ENCODE measurements at places on chromosomes 6 and 20.

DNA sequence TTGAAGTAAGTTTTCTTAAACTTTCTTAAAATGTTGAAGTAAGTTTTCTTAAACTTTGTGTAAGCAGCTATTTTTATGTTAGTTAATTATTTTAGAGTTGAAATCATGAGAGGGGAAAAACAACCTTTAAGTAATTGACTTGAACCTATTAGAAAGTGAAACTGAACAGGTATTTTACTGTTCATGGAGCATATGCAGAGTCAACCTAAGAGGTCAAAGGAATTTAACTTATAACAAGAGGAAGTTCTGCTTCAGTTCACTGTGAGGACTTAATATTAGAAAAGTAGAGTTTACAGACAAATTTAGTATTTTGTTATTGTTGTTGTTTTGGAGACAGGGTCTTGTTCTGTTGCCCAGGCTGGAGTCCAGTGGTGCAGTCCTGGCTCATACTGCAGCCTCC, 38.0 kb downstream of the CDYL start:
- no peak for DNase-seq

GRCh38 chr6:71393981-71394432, 105.4 kb downstream of the OGFRL1 start:
- no peak for DNase-seq

DNA sequence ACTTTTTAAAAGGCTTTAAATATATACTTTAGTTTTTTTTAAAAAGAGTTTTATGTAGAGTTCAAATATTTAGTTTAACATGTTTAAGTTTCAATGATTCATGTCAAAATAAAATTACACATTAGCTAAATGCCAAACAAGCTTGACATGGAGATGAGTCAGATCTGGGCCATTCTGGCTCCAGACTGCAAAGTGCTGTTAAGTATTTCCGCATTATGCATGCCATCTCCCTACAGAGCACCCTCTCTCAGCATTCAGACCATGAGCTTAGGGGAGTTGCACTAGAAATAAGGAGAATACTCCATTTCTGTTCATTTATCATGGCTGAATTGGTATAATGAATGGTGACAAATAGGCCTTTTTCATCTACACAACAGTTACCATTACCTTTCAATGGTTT, 21.5 kb upstream of the HS3ST5 start:
- DNase-seq = no peak

GRCh38 chr6:45801471-45802289, 214.0 kb downstream of the CLIC5 start:
- DNase-seq = no peak

GRCh38 chr6:121880831-121881230, 445.4 kb downstream of the GJA1 start:
- no peak for DNase-seq

- DNase-seq = no peak
Measured at GRCh38 chr6:113690281-113691259, 166.6 kb upstream of the MARCKS start.

DNA sequence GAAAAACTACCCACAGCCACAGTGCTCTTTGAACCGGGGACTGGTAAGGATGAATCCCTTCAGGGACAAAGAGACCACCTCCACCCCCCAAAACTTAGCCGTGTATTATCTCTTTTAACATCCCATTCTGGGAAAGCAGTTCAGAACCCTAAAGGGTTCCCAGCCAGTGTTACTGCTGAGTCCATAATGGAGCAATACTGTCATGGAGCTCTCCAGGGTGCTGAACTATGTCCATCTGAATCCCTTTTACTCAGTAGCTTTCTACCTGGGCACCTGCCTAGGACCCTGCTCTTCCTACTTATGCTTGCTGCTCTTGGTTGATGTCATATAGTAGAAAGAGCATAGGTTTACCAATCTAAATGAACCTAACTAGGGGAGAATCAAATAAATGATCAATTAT, 22.3 kb upstream of the SAYSD1 start:
- DNase-seq = no peak

GRCh38 chr6:34362176-34362575, 30.3 kb downstream of the NUDT3 start:
- no peak for DNase-seq

GRCh38 chr20:24619212-24619611, 149.8 kb downstream of the SYNDIG1 start:
- no peak for DNase-seq

- no peak for DNase-seq
Measured at GRCh38 chr6:88262332-88262731, 96.2 kb upstream of the CNR1 start.

- DNase-seq = no peak
Measured at GRCh38 chr6:31178143-31179041, 7.9 kb upstream of the POU5F1 start.

DNA sequence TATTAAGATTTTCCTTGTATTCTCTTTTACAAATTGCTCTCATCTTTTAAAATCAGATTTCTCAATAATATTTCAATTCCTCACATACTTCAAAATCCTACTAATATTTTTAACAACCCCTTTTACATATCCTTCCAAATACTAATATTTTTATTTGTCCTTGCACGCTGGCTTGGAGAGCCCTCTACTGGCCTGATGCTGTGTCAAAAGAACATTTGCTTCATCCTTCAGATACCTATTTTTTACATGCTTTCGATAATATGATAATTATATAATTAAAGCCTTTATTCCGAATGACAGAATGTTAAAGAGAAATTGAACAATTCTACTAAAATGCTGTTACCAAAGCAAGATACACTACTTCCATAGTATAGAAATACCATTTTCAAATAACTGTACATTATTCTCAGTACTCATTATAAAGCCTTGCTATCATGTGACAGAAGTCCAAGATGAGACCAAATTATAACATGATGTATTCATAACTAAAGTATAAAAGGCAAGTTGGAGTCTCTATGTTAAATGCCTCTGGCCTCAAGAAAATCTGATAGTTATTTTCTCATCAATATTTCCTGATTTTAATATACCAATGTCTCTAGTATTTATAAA, 39.0 kb upstream of the PLN start:
- DNase-seq = no peak

DNA sequence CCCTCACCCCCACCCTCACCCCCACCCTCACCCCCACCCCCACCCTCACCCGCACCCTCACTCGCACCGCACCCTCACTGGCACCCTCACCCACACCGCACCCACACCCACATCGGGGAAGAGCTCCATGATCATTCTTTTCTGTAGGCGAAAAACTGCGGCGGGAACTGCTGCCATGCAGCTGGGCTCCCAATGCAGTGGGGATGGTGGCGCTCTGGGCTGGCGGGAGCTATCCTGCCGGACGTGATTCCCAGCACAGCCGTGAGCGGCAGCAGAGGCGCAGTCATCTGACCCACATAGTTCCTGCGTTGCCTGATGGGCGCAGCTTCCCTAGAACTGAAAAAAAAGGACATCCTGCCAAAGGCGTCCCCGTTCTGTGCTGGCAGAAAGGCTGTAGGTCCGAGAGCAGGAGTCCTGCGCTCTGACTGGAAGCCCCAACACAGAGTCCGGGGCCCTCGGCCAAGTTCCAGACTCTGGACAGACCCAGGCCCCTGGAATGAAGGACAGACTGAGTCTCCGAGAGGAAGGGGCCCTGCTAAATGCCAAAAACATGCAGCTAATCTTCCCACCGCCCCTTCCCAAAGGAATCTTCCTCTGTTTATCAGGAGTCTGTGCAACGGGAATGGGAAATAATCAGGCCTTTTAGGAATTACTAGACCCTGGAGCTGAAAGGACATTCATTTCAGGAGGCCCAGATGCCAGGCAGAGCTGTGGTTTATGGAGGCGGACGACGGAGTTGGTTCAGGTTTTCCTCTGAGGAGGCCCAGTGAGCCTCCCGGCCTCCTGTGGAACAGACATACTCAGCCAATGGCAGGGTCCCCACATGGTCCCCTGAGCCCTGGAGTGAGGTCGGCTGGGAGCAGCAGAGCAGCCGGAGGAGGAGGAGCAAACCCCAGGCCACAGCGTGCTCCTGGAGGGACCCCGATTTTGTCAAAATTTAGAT, 14.1 kb upstream of the TCFL5 start:
- DNase-seq = no peak

DNA sequence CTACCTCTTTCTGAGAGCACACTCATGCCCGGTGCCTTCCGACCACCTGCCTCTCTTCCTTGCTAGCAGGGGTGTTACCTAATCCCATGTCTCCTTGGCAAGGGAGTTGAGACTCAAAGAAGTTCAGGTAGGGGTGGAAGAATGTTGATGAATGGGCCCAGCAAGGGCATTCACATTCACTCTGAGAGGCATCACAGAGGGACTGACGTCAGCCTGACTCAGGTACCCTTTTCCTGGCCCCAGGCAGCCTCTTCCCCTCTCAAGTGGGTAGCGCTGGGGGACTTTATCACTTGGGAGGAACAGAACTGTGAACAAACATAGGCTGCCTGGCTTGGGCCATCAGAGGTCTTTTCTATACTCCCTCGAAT, 35.3 kb downstream of the HM13 start:
- no peak for DNase-seq

DNA sequence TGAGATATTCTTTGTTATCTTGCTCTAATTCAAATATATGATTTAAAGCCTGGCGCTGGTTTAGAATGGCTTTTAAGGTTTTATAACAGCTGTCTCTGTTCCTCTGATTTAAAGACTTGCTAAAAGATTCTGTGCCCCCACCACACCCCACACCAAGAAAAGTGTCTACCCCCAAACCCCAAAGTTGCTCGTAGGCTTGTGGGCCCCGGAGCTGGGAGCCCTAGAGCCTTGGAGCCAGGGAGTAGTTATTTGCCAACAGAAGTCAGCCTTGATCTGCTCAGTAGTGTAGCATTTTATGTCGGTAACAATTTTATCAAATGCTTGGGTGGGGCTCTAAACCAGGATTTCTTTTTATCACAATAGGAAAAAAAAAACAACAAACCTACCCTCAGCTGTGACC, 105.2 kb upstream of the TRAF3IP2 start:
- no peak for DNase-seq

All from stimulated activated CD4-positive, alpha-beta T cell treated with anti-CD3 and anti-CD28 coated beads, TNF-alpha, amount 100 ng/mL, for 4 hours (primary cell).